SJCRH30 (cell line): ENCODE measurements at places on chromosomes 1 and 21. TPM values are rescaled to one million over a fixed set of nuclear protein-coding genes. Genes with fewer than 3 reads are reported as not detected.

- no peak overlapping the region for H3K27ac ChIP-seq
- H3K4me3 ChIP-seq, result no peak overlapping the region
- no peak for DNase-seq
- no peaks in the 10 kb centered on the region for H3K4me1 ChIP-seq
- H3K27me3 ChIP-seq, result no peaks in the 10 kb centered on the region
- no peaks in the 10 kb centered on the region for H3K36me3 ChIP-seq
Observed at GRCh38 chr1:230429067-230429735, 3.1 kb upstream of the PGBD5 start.

DNA sequence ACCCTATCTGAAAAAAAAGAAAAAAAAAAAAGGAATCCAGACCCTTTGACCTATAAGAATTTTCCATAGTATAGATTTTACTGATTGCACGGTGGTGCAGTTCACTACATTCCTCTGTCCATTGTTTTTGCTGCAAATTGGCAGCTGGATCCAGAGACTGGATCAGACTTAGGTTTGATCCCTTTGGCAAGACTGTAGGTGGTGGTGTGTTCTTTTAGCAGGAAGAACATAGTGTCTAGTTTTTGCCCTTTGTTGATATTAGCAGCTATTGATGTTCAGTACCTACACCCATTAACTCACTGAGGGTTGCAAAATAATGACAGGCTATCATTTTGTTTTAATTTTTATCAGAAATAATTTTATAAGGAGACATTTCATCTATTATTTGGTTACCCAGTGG lies 37.1 kb downstream of the OSBPL9 start:
- no peaks in the 10 kb centered on the region for H3K4me1 ChIP-seq
- H3K36me3 ChIP-seq, result peaks cover 11% of the 10 kb centered on the region; the same call in 1 of the 2 replicates
- no peak overlapping the region for H3K27ac ChIP-seq

- H3K27me3 ChIP-seq, result no peaks in the 10 kb centered on the region
- no peak overlapping the region for H3K27ac ChIP-seq
- H3K4me1 ChIP-seq, result peaks cover 34% of the 10 kb centered on the region
- no peak for DNase-seq
Observed at GRCh38 chr21:45415188-45415942, 10.4 kb downstream of the COL18A1 start.

KRTAP11-1 gene
- total RNA-seq, result not detected in 2 replicates

GRCh38 chr1:57927003-57927402 lies 503.1 kb upstream of the DAB1 start:
- DNase-seq, result no peak
- H3K36me3 ChIP-seq, result no peaks in the 10 kb centered on the region
- no peak overlapping the region for H3K27ac ChIP-seq
- no peaks in the 10 kb centered on the region for H3K4me1 ChIP-seq
- H3K27me3 ChIP-seq, result 0 out of 2 replicates have a peak, but pooled peaks cover 3% of the 10 kb centered on the region

- no peak for DNase-seq
- no peaks in the 10 kb centered on the region for H3K27me3 ChIP-seq
- no peak overlapping the region for H3K4me3 ChIP-seq
Observed at GRCh38 chr21:42426424-42426823, 22.7 kb downstream of the UBASH3A start.

- H3K4me3 ChIP-seq, result no peak overlapping the region
- DNase-seq, result no peak
- no peaks in the 10 kb centered on the region for H3K36me3 ChIP-seq
- no peak overlapping the region for H3K27ac ChIP-seq
Observed at GRCh38 chr1:226335661-226336060, 26.7 kb upstream of the LIN9 start.

- H3K36me3 ChIP-seq, result no peaks in the 10 kb centered on the region
- H3K4me1 ChIP-seq, result no peaks in the 10 kb centered on the region
- DNase-seq, result no peak
Observed at GRCh38 chr1:54803761-54804470, 2.8 kb upstream of the TTC22 start.

DNA sequence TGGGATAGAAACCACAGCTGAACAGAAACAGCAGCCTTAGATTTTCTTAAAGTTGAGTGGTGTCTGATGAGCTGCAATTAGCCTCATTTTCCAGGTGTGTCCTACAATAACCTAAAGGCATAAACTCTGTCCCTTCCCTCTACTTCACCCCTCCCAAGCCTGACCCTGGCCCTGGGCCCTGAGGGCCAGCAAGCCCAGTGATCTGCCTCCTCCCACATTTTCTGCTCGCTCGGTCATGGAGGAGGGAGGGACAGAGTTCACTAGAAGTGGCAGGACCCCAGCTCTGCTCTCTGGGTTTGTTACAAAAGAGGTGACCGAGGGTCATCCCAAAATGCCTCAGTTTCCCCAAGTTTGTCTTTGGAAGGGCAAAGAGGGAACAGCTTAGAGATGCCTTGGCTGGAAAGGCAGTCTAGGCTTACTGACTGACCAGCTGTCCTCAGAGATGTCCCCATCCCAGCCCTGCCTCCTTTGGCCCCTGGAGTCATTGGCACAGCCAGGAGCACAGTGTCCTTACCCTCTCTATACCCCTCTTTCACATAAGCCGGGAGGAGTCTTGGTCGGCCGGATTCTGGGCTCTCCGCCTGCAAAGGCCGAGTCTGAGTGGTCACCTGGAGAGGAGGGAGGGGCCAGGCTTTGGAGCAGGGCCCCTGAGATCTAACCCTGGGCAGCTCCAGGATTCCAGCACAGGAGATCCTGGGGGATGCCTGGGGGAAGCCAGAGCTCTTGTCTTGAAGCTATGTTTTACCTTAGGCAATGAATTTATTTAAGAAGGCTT lies 172.7 kb downstream of the PTPRU start:
- H3K4me3 ChIP-seq, result no peak overlapping the region
- no peaks in the 10 kb centered on the region for H3K4me1 ChIP-seq
- DNase-seq, result no peak

- no peak for DNase-seq
- H3K27ac ChIP-seq, result no peak overlapping the region
- H3K27me3 ChIP-seq, result no peaks in the 10 kb centered on the region
- H3K36me3 ChIP-seq, result no peaks in the 10 kb centered on the region
- no peak overlapping the region for H3K4me3 ChIP-seq
Observed at GRCh38 chr1:231376101-231376500, 38.0 kb downstream of the SPRTN start.

SAMSN1 gene
- 0.12 and 0.13 TPM in 2 replicates for total RNA-seq

GRCh38 chr1:30014031-30014430 lies 709.4 kb downstream of the MATN1 start:
- no peak overlapping the region for H3K27ac ChIP-seq
- H3K4me3 ChIP-seq, result no peak overlapping the region

DNA sequence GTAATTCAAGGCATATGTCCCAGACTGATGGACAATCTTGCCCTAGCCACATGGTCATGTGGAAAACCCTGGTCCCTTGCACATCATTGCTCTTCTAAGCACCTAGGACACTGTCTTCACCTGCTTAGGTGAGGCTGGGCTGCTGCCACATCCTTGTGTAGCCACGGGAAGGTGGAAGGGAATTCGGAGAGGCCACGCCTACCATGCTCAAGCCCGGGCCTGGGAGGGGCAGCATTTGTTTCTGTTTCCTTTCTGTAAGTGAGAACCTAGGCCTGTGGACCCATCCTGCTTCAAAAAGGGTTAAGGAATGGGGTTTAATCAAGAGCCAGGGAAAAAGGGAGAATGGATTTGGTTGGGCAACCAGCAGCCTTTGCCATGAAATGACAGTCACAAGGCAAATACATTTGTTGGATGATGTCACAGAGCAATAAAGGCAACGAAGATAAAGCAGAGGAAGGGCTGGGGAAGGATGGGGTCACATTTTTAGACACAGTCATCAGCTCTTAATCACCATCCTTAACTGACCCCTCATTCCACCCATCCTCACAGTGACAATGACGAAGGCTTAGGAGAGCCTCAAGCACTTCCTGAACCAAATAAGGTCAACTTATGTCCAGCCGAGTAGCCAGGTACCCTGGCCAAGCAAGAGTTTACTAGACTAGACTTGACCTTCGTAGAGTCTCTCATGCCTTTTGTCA lies 10.1 kb upstream of the LRRC38 start:
- no peaks in the 10 kb centered on the region for H3K4me1 ChIP-seq
- no peak overlapping the region for H3K27ac ChIP-seq
- H3K36me3 ChIP-seq, result no peaks in the 10 kb centered on the region
- peaks cover 6% of the 10 kb centered on the region; the same call in 1 of the 2 replicates for H3K27me3 ChIP-seq

OVAAL gene
- not detected in 2 replicates for total RNA-seq

DNA sequence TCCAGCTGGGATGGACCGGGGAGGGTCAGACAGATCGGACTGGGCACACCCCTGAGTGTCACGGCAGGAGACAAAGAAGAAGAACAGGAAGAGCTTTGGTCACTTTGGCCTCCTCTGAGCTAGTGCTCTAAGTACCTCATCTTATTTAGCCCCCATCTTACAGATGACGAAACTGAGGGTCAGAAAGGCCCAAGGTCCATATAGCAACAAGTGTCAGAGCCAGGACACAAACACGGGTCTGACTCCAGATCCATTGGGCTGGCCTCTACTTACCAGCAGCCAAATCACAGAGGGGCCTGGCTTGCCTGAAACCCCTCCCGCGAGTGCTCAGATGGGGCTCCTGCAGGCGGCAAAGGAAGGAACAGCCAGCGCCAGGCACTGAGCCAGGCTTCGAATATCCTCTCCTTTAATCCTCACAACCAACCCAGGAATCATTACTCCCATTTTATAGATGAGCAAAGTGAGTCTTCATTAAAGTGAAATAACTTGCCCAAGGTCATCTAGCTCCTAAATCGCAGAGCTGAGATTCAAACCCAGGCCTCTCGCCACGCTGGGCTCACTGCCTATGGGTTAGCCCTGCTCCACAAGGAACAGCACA lies 25.7 kb upstream of the SELENON start:
- H3K4me3 ChIP-seq, result no peak overlapping the region
- H3K27me3 ChIP-seq, result no peaks in the 10 kb centered on the region
- H3K4me1 ChIP-seq, result peaks cover 41% of the 10 kb centered on the region
- peaks cover 3% of the 10 kb centered on the region; the same call in 1 of the 2 replicates for H3K36me3 ChIP-seq
- H3K27ac ChIP-seq, result no peak overlapping the region

- no peak for DNase-seq
- peaks cover 3% of the 10 kb centered on the region for H3K27me3 ChIP-seq
- no peak overlapping the region for H3K4me3 ChIP-seq
- no peaks in the 10 kb centered on the region for H3K4me1 ChIP-seq
- H3K27ac ChIP-seq, result no peak overlapping the region
- no peaks in the 10 kb centered on the region for H3K36me3 ChIP-seq
Observed at GRCh38 chr1:221912230-221912629, 170.3 kb upstream of the DUSP10 start.

DNA sequence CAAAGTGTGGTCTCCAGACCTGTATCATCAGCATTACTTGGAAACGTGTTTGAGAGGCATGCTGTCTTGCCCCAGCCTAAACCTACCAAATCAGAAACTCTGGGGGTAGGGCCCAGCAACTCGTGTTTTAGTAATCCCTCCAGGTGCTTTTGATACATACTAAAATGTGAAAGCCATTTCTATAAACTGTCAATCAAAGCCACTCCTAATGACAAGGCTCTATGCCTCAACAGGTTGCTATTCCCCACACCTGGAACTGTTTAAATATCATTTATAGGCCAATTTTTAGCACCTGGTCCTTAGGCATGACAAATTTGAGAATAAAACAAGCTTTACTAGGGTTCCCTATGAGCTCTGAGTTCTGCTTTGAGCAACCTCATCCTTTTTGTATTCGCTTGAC lies 158.7 kb upstream of the NR5A2 start:
- H3K4me3 ChIP-seq, result no peak overlapping the region
- H3K4me1 ChIP-seq, result no peaks in the 10 kb centered on the region
- no peak overlapping the region for H3K27ac ChIP-seq

GRCh38 chr1:27548858-27549719 lies 54.9 kb downstream of the AHDC1 start:
- peaks cover 91% of the 10 kb centered on the region for H3K36me3 ChIP-seq
- no peak overlapping the region for H3K27ac ChIP-seq
- no peaks in the 10 kb centered on the region for H3K27me3 ChIP-seq

BGLAP gene
- total RNA-seq, result 0.18 and 0.38 TPM in 2 replicates

ARMH1 gene
- total RNA-seq, result not detected in 2 replicates

- H3K27me3 ChIP-seq, result no peaks in the 10 kb centered on the region
- peaks cover 28% of the 10 kb centered on the region for H3K4me1 ChIP-seq
- no peak overlapping the region for H3K27ac ChIP-seq
Observed at GRCh38 chr1:43839056-43839455, 94.5 kb upstream of the ARTN start.

DNA sequence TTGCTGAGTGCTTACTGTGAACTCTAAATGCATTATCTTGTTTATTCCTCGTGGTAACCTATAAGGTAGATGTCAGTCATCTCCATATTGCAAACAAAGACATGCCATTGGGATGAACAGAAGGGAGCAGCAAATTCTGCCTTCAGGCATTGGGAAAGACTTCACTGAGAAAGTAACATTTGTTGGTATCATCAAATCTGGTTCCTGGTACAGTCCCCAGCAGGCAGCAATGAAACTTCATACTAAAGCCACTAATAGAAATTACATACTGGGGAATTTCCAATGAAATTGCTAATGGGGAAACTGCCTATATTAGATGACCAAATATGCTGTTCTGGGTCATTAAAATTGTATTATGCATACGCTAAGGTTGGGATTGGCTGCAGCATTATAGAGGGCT lies 47.3 kb upstream of the ST6GALNAC5 start:
- no peaks in the 10 kb centered on the region for H3K4me1 ChIP-seq
- no peaks in the 10 kb centered on the region for H3K27me3 ChIP-seq
- no peak overlapping the region for H3K4me3 ChIP-seq
- no peak for DNase-seq
- H3K27ac ChIP-seq, result no peak overlapping the region

DNA sequence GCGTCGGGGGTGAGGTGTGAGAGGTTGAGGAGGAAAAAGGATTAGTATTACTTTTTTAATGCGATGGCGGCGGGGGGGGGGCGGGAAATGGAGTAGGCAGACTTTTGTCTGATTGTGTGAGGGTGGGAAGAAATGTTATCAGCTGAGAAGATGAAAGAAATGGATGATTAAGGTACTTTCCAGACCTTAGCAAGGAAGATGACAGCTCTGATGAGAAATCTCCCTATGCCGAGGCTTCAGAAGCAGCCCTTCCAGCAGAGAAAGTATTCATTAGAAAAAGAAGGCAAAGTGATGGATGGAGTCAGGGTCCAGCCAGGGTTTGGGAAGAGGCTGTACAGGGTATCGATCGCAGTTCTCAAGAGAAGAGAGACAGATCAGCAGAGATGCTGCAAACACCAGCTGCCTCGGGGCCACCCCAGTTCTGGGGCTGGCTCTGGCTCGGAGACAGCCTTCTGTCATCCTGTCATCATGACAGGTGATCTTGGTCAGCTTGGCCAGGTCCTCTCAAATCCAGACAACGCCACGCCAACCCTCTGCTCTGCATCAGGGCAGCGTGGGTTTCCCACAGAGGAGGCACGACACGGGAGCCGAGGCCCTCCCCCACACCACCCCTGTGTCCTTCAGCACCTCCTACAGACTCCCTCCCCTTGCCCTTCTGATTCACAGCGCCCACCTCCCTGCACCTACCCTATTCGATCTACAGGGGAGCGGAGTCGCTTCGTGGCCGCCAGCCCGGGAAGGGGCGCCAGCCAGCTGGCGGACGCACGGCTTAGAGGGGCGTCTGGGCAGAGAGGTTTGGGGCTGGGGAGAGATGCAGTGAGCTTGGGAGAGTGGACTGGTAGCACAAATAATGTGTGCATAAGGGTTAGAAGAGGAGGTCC lies 674 bp upstream of the ATXN7L2 start:
- H3K27ac ChIP-seq, result no peak overlapping the region
- no peaks in the 10 kb centered on the region; the same call in 1 of the 2 replicates for H3K36me3 ChIP-seq
- peak overlapping the region; percentile 94 for H3K4me3 ChIP-seq
- H3K27me3 ChIP-seq, result no peaks in the 10 kb centered on the region
- peak; percentile 52 for DNase-seq

GRCh38 chr1:108916788-108917187 lies 40.0 kb downstream of the GPSM2 start:
- H3K36me3 ChIP-seq, result peaks cover 7% of the 10 kb centered on the region; the same call in 1 of the 2 replicates
- no peak overlapping the region for H3K4me3 ChIP-seq
- no peaks in the 10 kb centered on the region for H3K4me1 ChIP-seq
- DNase-seq, result no peak
- no peak overlapping the region for H3K27ac ChIP-seq

TAS1R1 gene
- 0.14 and 0.20 TPM in 2 replicates for total RNA-seq
